Caudate nucleus (tissue), 63 donors: ENCODE measurements at places on chromosomes 1 and 21.

DNA sequence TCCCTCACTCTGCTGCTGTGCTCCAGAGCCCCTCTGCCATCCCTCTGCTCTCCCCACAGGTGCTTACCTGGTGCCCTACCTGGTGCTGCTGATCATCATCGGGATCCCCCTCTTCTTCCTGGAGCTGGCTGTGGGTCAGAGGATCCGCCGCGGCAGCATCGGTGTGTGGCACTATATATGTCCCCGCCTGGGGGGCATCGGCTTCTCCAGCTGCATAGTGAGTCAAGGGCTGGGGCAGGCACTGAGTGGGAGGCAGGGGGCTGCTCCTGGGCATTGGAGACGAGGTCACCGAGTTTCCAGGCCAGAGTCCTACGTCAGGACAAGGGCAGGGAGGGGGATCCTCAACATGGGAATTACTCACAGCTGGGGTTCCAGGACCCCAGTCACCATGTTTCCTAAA, 21.7 kb downstream of the SLC6A17 start:
- DNase-seq: no peak

DNA sequence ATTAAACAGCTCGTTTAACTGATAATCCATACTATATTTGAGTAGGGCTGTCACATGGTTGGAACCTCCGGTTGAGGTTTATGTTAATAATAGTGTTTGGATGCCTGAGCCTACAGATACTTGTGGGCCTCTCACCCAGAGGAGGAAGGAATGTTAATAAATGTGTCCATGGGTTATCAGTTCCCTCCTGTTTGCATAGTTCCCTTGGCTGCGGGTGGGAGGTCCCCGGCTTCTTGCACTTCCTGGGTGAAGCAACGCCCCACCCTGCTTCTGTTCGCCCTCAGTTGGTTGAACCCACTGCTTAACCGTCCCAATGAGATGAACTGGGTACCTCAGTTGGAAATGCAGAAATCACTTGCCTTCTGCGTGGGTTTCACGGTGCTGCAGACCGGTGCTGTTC, 23.6 kb upstream of the GBP1 start:
- DNase-seq: no peak

- DNase-seq: no peak
Measured at GRCh38 chr1:94283462-94283861, 46.1 kb upstream of the ARHGAP29 start.

GRCh38 chr1:5562331-5562730, 429.9 kb downstream of the NPHP4 start:
- DNase-seq: no peak

DNA sequence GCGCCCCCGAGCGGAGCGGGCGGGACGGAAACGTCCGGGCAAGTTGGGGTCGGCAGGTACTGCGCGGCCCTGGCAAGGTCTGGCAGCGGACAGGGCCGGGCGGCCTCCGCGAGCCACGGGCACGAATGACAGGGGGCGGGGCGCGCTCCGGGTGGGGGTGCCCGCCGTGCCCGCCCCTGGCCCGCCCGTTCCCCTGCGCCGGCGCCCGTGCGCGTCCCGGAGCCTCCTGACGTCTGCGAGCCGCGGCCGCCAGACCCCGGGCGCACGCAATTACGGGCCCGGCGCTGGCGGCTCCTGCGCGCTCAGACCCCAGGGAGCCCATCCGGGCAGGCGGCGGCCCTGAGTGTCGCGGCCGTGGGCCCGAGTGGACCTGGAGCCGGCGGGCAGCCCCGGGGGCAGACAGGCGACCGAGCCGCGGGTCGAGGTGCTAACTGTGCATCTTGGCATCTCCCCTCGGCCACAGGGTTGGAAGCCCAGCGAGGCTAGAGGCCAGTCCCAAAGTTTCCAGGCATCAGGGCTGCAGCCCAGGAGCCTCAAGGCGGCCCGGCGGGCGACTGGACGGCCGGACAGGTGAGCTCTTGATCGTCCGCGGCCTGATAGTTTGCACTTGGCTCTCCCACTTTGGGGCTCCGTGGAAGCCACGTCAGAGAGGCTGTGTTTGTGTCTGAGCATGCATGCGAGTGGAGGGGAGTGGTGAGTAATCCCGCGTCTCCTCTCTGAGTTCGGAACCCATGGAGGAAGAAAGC, 918 bp downstream of the MIB2 start:
- no peak for DNase-seq

- no peak for DNase-seq
Measured at GRCh38 chr1:111789666-111790316, 34.1 kb downstream of the DDX20 start.

DNA sequence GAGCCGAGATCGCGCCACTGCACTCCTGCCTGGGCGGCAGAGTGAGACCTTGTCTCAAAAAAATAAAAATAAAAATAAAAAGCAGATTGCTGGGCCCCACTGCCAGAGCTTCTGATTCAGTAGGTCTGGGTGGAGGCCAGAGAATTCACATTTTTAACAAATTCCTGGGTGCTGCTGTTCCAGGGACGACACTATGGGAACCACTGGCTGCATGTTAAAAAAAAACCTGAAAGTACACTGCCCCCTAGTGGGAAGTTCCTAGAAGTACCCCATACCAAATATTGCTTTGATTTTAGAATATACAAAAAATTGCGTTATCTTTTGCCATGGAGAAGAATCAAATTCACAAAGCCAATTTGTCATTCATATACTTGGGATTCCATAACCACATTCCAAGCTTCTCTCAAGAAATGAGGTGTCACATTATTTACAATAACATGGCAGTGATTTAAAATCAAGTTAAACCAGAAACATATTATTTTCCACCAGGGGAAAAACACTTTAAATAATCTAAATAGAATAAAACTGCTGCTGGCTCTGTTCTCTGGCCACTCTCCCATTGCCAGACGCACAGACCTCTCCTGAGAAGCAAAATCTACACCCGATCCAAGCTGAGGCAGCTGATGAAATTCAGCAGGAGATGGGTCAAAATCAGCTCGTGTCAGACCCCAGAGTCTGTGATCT, 27.4 kb downstream of the SYF2 start:
- DNase-seq: no peak

GRCh38 chr1:162726555-162726954, 63.9 kb upstream of the HSD17B7 start:
- no peak for DNase-seq

DNA sequence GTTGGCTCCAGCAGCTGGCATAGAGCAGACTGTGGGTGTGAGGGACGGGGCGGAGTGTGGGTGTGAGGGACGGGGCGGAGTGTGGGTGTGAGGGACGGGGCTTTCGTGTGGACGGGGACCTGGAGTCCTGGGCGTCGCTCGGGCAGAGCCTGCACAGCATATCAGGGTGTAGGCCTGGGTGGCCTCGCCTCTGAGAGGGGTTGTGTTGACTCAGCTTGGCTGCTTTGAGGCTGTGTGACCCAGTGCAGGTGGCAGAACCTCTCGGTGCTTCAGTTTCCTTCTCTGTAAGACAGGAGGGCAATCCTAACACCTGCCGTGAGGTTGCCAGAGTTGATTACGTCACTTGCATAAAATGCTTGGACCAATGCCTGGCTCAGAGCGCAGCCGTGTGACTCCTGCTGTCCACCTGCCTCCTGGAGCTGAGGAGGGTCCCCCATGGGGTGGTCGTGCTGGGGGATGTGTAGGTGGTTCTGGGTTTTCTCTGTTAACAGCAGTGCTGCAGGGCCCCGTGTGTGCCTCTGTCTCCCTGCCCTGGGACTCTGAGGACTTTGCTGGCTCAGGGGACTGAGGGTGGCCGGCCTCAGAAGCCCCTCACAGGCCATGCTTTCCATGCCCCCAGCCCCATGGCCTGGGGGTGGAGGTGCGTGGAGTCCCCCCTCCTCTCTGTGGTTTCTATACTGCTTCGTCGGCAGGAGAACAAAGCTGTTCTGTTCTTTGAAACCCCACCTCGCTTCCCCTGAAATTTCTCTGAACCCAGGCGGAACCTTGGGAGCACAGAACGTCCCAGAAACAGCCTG, 15.4 kb downstream of the PDXK start:
- DNase-seq: no peak

GRCh38 chr1:234893725-234894630, 234.7 kb downstream of the TOMM20 start:
- DNase-seq: no peak

- no peak for DNase-seq
Measured at GRCh38 chr1:93000751-93001175, 39.5 kb upstream of the DIPK1A start.

- peak; percentile 17 for DNase-seq
Measured at GRCh38 chr1:207064561-207064960, 11.5 kb downstream of the PFKFB2 start.

DNA sequence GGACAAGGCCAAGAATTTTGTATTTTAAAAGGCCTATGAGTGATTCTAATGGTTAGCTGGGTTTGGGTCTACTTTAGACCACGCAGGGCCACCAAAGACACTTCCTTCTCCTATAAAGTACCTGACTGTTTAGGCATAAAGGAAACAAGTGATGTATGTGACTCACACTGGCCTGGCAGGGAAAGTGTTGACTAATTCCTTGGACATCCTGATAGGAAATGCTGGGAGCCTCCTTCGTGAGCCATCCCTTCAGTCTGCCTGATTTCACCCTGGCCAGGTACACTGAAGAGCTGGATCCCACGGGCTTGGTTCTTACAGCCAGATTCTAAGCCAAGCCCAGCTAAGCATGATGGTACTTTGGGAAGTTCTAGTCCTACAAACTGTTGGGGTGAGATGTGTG, 100.5 kb upstream of the HMGB4 start:
- DNase-seq: no peak

GRCh38 chr1:203342192-203342940, 8.6 kb downstream of the FMOD start:
- DNase-seq: no peak

GRCh38 chr1:112557385-112557784, 48.6 kb downstream of the WNT2B start:
- DNase-seq: no peak

GRCh38 chr1:226525750-226526149, 22.8 kb upstream of the STUM start:
- DNase-seq: no peak

DNA sequence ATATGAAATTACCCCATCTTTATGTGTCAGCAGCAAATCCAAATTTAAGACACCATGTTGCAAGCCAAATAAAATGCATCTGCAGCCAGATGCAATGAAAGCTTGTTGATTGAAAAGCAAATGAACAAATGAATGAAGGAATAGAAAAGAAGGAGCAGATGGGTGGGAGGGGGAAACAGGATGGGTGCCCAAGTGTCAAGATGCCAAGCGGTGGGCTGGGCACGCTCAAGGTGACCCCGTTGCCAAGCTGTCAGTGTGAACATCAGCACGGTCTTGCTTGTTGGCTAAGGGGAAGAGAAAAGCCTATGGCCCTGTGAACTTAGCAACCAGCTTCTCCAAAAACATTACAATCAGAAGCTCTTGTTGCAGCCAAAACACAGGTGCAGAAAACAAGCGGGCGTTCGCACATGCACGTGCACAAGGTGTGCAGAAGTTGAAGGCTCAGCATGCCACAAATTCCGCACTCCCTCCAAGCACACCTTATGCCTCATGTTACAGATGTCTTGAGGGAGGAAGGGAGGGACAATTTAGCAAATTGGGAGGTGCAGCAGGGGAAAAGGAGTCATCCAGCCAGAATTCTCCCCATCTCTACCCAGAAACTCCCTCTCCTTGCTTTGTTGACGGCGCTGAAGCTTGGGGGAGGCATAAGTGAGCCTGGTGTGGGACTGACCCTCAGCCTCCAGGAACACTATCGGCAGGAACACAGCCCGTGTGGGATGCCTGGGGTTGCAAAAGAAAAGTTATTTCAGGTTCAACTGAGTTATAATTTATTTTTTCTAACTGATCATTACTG, 62.4 kb downstream of the HIVEP3 start:
- no peak for DNase-seq

DNA sequence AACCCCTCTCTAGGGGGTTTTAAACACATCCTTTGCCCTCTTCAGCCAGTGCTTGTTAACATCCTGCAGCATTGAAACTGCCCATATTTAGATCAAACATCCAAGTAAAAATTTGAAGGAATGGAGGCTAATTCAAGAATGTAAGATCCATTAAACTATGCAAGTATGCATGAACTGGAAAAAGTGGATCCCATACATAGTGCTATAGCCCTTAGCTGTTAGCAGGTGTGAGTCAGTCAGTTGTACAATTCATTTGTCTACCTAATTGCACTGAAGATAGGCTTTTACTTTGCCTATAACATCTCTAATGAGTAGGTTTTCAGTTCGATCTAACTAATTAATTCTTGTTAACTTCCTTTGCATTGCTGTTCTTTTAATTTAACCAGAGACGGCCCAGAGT, 270.9 kb downstream of the LMO4 start:
- no peak for DNase-seq
